Activated gamma-delta T cell (primary cell): ENCODE measurements at places on chromosomes 6 and 20.

GRCh38 chr20:19515074-19515473 is 243.0 kb upstream of the RIN2 start:
- DNase-seq: no peak

GRCh38 chr6:155341130-155341828 is 27.0 kb upstream of the TFB1M start:
- no peak for DNase-seq

DNA sequence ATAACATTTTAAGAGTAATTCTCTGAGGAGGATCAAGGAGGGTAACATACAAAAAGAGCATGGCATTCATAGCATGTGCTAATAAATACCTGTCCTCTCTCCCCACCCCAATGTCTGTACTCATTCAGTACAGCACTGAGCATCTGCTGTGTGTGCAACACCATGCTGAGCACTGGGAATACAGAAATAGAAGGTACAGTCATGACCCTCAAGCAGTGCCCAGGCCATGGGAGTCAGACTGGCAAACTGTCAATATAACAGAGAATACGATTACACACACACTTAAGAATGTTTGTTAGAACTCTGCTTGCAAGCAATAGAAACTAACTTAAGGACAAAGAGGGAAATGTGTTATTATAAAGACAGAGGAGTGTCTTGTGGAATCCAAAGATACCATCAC is 24.7 kb upstream of the ZFAND3 start:
- DNase-seq: no peak

DNA sequence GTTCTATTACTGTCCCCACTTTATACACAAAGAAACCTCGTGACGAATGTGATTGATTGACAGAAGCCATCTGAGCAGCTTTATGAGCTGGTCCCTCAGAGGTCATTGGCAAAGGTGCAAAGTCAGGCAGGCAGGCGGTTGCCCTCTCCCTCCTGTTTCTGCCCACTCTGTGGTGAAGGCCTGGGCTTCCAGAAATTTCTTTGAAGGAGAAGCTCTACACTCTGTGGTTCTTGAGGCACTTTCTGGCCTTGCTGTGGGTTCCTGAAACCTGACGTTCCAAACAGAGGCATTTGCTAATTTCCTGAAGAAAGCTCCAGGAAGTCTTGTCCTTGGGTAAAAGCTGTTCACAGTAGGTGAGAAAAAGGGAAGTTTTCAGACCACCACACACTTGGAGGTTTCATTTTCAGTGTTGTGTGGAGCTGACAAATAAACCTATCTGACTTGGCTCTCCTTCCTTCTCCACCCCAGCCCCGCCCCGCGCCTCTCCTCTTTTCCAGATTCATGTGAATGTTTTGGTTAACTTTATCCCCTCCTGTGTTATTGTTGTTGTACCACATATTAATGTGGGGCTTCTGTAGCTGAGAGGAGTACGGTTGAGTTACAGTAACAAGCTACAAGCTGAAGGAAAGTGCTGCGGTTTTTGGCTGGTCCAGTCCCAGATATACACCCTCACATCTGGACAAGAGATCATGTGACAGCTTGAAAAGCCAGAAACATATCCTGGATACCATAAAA is 274.1 kb downstream of the CLIC5 start:
- no peak for DNase-seq

DNA sequence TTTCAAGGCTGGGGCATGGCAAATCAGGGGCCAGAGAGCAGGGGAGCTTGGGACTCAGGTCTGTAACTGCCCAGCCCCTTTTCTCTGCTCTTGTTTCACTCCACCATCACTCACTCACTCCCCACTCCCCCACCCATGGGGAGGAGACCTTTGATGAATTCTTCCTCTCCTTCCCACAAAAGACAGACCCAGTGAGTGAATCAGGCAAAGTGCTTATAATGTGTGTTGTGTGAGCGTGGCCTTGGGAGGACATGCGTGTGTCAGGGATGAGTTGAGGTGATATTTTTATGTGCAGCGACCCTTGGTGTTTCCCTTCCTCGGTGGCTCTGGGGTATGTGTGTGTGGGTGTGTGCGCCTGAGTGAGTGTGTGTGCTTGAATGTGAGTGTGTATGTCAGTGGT is 1.0 kb upstream of the CUL9 start:
- DNase-seq: no peak

DNA sequence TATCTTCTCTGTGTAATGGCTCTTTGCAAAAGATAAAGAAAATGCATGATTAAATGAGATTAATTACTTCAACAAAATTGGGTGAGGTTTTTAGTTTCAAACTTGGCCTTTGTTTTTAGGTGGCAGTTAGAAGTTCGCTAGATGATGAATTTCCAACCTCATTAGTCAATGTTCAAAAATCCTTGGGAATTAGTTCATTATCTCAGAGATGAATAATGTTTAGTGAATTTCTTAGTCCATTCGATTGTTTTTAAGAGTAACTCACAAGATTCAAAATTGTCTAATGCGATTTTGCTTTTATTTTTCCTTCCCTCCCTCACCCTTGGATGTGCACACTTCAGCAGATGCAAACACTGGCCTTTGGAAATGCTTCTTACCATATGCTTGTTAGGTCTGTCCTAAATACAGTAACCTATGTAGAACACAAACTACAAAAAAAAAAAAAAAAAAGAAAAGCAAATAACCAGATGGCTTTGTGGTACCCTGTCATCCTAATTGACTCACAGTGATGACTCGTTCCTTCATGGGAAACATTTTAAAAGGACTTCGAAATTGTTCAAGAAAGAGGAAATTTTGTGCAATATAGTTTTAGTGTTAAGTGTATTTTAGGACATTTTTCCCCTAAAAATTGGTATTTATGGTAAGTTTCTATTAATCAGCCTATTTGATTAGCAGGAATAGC is 66.7 kb downstream of the FAM229B start:
- DNase-seq: no peak
